ENCODE measurements at places on chromosomes 11 and 22.
A peak's percentile ranks its signal among the peaks of the same experiment; 100 is the strongest.

- DNase-seq, result peak; percentile 10
Measured at GRCh38 chr11:93652161-93652597, 9.3 kb upstream of the CEP295 start.

DNA sequence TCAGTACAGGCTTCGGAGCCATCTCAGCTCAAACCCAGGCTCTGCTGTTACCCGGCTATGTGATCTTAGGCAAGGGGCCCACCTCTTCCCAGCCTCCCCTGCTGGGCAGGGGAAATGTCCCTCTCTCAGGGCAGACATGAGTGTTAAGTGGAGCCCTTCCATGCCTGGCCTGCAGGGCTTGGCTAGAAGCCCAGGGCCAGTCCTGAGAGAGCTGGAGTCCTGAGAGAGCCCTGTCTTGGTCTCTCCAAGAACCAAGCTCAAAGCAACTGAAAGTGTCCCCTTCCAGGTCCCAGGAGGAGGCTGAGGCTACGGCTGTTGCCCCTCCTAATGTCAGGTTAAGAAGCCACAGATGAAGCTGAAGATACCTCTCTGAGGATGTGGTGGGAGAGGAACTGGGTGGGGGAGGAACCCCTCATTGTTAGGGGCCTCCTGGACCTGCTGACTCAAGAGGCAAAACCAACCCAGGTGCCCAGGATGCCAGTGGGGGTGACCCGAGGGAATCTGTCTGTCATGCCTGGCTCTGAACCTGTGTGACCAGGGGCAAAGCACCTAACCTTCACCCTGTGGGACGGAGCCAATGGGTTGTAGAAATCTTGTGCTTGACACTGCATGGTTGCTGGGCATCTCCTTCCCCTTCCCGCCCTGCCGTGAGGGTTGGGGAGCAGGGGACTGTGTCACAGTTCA lies 4.2 kb downstream of the ZP1 start:
- no peak for DNase-seq

- no peak for DNase-seq
Measured at GRCh38 chr11:94091091-94091490, 37.5 kb upstream of the PANX1 start.

DNA sequence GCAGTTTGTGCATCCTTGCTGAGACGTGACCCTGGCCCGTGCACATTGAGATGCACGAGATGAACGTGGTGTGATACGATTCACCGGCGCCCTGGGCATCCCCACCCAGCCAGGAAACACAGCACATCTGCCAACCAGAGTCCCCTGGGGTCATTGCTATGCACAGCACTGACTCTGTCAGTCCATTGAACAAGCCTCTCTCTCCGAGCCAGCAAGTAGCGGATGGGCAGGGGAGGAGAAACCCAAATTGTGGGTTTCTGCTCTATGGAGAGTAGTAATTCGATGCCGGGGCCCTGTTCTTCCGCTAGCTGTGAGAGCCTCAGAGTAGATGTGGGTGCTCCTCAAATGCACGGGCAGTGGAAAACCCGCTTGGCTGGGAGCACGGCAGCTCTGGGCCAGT lies 85.1 kb downstream of the ARHGAP8 start:
- DNase-seq, result no peak

Measured in T-cell (primary cell).